ENCODE measurements at places on chromosomes 12 and 14. TPM values are rescaled to one million over a fixed set of nuclear protein-coding genes. Genes with fewer than 3 reads are reported as not detected.

Gene COA8
- 48.6 TPM for total RNA-seq

Gene ARL6IP4
- 140 TPM for total RNA-seq

Gene GNS
- total RNA-seq, result 111 TPM

Gene C14orf132
- 3.0 TPM for total RNA-seq

Gene CCDC177
- not detected for total RNA-seq

Gene CLEC2B
- 2.7 TPM for total RNA-seq

Gene KITLG
- total RNA-seq, result 12.2 TPM

DNA sequence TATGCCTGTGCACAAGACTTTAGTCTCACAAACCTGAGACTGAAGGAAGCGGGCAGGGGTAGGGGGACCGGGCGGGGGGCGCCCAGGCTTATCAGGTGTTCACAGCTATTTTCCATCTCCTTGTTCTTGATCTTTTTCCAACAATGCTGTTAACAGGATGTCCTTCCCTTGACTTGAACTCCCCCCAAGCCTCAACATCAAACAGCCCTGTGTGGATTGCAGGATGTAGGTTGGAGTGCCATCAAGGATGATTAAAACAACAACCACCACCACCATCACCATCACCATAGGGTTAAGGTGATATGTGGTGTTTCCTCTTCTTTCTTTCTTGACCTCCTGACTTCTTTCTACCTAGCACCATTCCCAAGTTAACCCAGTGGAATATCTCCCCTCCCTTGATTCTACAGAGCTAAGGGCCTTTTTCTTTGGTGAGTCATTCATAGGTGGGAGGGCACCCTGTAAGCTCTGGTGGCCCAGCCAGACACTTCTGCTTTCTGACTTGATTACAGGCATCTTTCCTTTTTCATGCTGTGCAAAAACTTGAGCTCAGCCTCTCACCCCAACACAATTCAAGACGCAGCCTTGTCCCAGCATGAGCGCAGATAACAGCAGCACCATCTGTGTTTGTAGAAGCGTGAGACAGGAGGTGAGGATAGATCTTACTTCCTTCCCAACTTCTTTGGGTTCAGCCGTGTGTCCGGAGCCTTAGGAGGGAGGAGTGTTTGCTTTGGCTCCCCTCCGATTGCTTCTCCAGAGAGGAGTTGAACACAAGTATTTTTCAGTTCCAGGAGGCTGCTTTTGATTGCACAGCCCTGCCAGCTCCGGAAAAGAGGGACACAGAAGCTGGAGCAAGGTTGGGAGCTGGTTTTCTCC, 26.8 kb downstream of the FLVCR2 start:
- DNase-seq, result peak; percentile 50

DNA sequence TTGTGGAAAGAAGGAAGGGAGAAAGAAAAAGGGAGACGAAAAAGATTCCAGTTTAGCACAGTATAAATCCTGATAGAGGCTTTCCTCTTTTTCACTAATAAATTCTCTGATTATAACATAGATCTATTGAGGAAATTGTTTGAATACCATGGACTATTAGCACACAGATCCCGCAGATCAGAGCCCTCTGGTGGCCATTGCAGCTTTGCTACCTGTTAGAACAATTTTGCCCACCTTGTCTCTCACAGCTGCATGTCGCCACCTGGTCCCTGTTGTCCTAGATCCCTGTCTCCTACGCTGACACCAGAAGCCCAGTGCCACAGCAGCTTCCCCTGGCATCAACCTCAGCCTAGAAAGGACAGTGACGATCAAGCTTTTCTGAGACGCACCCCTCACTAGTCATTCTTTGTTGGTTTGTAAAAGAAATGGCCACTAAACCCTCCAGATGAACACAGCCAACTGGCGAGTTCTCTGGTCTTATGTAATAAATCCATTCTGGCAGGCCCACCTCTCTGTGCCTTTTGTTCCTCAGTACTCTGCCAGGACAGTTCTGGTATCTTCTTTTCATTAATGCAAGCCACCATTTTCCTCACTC, 9.9 kb downstream of the GPHB5 start:
- no peak for DNase-seq

- no peak for DNase-seq
Measured at GRCh38 chr14:89775151-89775550, 179.4 kb downstream of the EFCAB11 start.

DNA sequence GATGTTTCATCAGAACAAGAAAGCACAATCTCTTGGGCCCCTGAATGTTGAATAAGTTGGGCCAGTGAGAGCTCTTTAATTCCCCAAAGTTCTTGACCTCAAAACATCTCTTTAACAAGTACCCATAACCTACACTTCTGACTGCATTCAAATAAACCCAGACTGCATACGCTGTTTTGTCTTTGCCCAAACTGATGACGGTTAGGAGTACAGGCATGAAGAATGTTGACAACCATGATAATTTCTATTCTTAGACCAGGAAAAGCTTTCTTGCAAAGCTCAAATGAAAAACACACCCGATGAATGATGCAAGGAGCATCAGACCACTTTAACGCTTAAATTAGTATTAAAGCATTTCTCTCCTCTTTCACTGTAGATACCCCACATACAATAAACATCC, 11.7 kb upstream of the RAB3IP start:
- DNase-seq, result no peak

DNA sequence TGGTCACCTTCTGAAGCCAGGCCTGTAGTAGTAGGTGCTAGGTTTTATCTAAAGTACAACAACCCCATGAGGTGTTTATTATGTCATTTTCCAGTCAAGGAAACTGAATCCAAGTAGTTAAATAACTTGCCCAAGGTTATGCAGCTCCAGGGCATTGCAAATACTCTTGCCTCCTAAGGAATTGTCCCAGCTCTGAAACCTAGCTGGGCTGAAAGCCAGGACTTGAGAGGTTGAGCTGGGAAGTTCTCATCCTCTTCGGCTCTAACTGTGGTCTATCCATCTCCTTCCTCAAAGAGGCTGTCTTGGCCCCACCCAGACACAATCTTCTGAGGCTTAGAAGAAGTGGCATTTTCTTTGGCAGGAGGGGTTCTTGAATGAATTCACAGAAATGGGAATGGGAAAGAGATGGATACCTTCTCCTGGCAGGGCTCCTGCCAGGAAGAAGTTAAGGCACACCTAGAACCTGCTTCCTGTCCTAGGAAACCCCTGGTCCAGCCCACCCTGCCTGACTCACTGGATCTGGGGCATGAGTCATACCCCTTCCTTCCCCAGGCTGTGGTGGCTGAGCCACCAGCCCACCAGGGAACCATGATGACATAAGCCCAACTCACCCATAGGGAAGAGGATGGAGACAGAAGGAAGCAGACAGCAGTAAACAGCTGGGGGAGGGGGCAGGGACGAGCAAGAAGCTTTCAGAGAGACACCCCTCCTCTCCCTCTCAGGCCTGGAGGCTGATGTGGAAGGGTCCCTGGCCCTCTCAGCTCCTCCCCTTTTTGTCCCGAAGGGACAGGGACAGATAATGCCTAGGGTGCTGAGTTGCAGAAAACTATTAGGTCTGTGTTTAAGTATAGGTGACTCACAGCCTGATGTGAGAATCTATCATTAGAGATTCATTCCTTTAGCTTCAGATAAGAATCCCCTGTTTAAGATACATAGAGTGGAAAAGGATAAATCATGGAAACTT, 2.1 kb upstream of the PLEK2 start:
- DNase-seq, result no peak

DNA sequence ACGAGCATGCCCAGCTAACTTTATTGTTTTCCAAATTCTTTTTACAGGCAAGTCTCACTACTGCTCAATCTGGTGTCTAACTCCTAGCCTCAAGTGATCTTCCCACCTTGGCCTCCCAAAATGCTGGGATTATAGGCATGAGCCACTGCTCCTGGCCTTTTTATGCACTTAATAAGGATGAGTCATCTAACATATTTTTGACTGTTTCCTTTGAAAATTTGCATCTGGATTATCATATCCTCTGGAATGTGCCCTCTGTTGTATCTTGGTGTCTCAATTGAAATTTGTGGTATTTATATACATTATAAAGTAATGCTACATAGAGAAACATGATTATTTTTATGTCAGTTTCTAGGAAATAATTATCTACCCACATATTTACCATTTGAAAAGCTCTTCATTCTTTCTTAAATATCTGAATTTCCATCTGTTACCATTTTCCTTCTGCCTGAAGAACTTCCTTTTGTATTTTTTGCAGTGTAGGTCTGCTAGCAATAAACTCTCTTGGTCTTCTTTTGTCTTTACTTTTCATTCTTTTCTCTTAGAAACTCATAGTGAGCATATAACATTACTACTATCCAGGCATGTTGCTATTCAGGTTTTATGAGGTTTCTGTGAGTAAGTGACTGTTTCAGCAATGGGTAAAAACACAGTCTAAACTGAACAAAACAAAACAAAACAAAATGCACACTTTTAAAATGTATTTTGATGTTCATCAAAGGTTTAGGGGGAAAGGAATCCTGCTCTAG, 52.8 kb upstream of the CNOT2 start:
- no peak for DNase-seq

DNA sequence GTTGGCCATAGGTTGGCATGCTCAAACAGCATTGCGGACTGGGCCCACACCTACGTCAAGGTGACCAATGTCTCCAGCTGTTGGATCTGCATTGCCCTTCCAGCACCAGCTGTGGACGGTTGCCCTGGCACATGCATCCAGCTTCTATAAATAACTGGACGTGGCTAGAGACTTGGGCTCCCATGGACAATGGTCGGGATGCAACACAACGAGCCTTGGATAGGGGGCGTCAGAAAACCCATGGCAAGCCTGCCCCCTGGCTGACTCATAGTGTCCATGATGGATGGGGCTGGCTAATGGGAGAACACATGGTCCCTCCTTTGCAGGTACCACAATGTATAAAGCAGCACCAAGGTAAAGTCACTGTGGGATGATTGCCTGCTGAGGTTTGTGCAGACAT, 331.6 kb upstream of the FAR2 start:
- no peak for DNase-seq

DNA sequence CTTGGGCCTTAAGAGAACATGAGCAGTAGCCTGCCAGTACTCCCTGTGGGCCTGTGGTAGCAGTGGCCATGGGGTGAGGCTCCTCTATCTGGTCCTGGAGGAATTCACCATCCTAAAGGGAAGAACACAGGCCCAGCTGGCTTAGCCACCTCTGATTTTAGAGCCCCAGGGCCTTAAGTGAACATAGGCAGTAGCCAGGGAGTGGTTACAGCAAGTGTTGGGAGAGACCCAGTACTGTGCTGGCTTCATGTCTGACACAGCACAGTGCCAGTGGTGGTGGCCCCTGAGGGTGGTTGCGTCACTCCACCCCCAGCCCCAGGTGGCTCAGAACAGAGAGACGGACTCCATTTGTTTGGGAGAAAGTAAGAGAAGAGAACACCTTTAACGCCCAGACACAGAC, 105.1 kb downstream of the TXNDC16 start:
- DNase-seq, result no peak

GRCh38 chr12:4954621-4955354, 45.1 kb downstream of the KCNA1 start:
- no peak for DNase-seq

- peak; percentile 61 for DNase-seq
Measured at GRCh38 chr12:57604454-57604991, at the start of gene DTX3. DTX3 (plus strand) TSS chr12:57604824; CDS start chr12:57606518, 1,694 bp downstream.

GRCh38 chr14:103374121-103374520, 11.1 kb upstream of the MARK3 start:
- DNase-seq, result no peak

DNA sequence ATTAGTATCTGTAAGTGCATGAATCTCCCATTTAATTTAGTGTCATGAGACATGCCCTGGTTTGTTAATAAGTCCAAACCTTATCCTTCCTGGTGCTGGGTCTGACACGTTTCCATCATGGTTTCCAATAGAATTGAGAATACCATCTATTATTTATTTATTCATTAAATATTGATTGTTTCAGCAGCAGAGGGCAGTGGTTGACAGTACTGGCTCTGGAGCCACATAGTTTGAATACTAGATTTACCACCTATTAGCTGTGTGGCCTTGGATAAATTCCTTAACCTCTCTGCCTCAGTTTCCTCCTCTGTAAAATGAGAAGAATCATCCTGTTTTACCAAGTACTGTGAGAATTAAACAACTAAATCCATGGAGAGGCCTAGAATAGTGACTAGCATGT, 941 bp upstream of the STAB2 start:
- no peak for DNase-seq

DNA sequence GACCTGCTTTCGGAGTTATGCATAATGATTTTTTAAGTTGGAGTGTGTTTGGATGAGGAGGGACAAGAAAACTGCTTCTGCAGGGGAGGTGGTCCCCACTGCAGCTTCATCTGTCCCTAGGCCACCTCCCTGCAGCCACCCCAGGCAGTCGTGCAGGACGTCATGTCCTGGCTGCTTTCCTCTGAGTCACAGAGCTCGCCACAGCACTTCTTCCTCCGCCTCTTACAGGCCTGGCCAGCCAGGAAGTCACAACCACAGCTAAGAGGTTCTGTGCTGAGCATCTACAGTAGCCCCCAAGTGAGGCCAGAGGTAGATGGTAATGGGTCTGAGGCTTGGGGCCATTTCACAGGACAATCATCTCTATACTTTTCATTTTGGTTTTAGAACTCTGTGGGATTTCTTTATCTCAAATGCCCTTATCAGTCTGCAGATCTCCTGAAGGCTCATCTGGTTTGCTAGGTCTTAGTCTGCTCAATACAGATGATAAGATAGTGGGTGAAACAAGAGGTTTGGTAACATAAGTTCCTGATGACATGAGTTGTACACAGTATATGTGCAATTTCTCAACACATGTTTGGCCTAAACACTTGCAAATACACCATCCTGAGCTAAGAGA, 106.4 kb downstream of the ARF6 start:
- peak; percentile 85 for DNase-seq

- DNase-seq, result no peak
Measured at GRCh38 chr12:52354200-52354599, 13.1 kb downstream of the KRT85 start.

DNA sequence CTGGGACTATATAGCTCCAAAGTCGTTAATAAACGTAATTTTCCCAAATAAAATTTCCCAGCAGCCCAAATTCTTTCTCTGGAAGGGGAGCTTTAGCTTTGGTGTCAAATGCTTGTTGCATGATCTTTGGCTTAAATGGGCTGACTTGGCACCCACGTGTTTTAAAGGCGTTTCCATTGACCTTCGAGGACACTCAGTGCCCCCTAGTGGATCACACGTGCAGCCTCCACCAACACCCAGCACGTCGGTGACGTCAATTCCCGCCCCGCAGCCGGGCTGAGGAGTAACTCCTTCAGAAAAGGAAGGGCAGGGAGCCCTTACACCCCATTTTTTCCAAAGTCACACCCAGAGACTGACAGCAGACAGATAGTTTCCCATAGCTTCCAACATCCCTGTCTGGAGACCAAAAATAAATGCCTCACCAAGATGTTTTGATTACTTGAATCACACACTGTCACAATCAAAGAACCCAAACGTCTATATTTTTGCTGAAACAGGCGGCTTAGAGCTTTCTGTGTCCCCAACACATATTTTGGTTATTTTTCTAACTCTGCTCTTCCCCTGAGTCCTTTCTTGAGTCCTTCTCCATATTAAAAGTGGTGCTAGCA, 707.9 kb downstream of the AACS start:
- DNase-seq, result no peak

DNA sequence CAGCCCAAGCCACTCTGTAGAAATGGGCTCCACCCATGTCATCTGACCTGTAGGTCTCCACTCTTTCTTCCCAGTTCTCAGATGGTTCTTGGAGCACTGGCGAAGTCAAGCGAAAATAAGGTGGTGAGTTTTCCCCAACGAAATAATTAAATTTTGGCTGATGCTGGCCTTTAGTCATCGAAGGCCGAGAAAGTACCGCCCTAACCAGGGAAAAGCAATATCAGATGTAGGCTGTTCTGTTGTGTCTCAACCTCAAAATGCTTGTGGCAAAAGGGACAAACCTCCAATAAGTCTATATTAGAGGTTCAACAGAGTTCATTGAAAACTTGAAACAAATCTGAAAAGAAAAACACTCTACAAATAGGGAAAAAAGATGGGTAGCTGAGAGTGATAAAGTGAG, 48.6 kb upstream of the BCAT1 start:
- no peak for DNase-seq

Measured in heart left ventricle (tissue), 16 donors.